Glutamatergic neuron (in vitro differentiated cells): ENCODE measurements at places on chromosomes 6 and 20. TPM values are rescaled to one million over a fixed set of nuclear protein-coding genes. Genes with fewer than 3 reads are reported as not detected.

GRCh38 chr6:21163110-21163837, 430.3 kb upstream of the SOX4 start:
- no peak overlapping the region for H3K27ac ChIP-seq
- no peaks in the 10 kb centered on the region for H3K27me3 ChIP-seq
- no peak for DNase-seq
- no peak overlapping the region for H3K4me3 ChIP-seq

Gene PLA2G7
- 0.44 TPM for total RNA-seq

GRCh38 chr6:5203546-5203945, 57.2 kb downstream of the LYRM4 start:
- DNase-seq = peak; percentile 41
- H3K27me3 ChIP-seq = peaks cover 1% of the 10 kb centered on the region
- peak overlapping the region; percentile 8 for H3K4me3 ChIP-seq
- H3K4me1 ChIP-seq = peaks cover 48% of the 10 kb centered on the region
- H3K27ac ChIP-seq = peak overlapping the region; percentile 70

DNA sequence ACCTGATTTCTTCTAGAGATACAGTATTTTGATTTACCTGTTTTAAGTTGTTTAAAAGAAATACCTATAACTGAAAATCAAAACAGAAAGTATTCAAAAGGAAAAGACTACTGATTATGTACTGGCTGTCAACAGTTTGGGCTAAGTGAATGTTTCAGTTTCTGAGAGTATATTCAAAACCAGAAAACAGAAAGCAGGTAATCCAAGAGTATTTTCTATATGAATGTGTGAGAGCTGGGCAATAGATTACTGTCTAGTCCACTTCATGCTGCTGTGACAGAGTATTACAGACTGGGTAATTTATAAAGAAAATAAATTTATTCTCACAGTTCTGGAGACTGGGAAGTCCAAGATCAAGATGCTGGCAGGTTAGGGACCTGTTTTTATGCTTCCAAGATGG, 261.0 kb downstream of the ARHGAP18 start:
- H3K4me3 ChIP-seq = no peak overlapping the region
- DNase-seq = no peak
- no peaks in the 10 kb centered on the region for H3K27me3 ChIP-seq
- no peaks in the 10 kb centered on the region for H3K36me3 ChIP-seq
- no peak overlapping the region for H3K27ac ChIP-seq
- H3K4me1 ChIP-seq = no peaks in the 10 kb centered on the region

DNA sequence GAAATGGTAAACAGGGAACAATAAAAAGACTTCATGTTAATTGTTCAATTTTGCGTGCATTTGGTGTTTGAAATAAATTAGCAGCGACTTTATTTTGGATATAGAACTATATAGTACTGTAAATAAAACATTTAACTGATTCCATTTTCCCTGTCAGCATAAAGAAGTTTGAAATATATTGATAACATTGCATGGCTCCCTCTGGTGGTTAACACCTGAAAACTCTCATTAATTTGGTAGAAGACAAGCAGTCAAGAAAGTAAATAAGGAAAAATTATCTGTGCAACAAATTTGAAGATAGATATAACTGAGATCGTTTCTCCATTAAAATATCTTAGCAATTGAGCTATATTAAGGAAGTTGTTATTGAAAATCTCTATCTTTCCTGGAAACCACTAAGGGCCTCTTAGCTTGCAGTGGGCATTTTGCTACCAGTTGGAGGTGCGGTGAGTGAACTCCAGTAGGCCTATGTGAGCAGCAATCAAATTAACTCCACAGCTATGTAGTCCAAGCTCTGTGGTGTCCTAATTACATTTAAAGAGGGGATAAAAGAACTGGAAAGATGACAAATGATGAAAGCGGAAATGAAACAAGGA, 435.7 kb upstream of the FKBP1C start:
- no peaks in the 10 kb centered on the region for H3K4me1 ChIP-seq
- no peak for DNase-seq
- no peak overlapping the region for H3K27ac ChIP-seq
- H3K36me3 ChIP-seq = no peaks in the 10 kb centered on the region

Gene SCRT2
- total RNA-seq = 28.0 TPM

GRCh38 chr6:161199850-161200249, 74.0 kb downstream of the AGPAT4 start:
- peaks cover 57% of the 10 kb centered on the region for H3K4me1 ChIP-seq
- peak overlapping the region; percentile 99 for H3K27ac ChIP-seq
- H3K27me3 ChIP-seq = peaks cover 9% of the 10 kb centered on the region

DNA sequence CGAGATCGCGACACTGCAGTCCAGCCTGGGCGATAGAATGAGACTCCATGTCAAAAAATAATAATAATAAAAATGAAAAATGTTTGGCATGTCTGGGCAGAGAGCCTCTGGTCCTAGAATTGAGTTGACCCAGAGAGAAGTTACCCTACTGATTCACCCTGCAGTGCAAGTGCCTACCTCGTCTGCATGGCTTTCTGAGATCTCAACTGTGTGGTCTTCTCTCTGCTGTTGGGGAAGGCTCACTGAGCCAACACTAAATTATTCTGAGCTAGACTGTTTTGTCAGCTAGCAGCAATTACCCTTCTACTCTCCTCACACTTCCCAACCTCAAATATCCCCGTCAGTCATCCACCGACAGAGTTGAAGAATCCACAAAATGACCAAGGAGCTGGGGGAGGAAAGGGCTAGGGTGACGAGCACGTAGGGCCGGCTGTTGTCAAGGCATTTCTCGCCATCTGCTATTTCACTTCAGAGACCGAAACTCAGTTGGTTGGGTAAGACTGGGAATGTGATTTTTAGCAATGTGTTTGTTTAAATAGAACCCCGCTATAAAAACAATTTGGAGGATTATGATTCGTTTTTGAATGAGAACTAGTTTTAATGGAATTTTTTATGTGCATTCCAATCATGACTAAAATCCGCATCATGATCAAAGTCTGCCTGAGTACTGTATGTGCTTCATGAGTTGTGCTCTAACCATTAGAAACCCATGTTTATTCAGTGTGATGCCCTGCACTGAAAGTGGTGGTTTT, 9.4 kb downstream of the MAS1 start:
- H3K36me3 ChIP-seq = no peaks in the 10 kb centered on the region
- no peak overlapping the region for H3K4me3 ChIP-seq
- DNase-seq = no peak
- no peaks in the 10 kb centered on the region for H3K4me1 ChIP-seq
- H3K27me3 ChIP-seq = peaks cover 3% of the 10 kb centered on the region

Gene NRSN1
- total RNA-seq = 5.7 TPM

DNA sequence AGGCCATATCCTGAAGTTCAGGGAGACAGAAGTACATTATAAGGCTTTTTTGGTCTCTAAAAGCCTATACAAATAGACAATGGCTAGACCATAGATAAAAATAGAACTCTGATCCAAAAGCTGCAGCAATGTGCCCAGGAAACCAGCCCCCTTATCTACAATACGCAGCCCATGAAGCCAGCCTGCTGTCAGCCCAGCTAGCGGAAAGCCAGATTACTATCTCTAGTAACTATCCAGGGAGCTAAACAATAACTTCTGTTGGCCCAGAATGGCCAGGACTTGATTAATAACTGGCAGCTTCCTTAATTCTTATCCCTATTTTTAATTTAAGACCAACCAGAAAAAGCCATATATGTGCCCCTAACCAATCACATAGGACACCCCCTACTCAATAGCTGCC, 160.4 kb upstream of the SMLR1 start:
- no peak overlapping the region for H3K4me3 ChIP-seq
- no peak overlapping the region for H3K27ac ChIP-seq
- no peak for DNase-seq
- H3K36me3 ChIP-seq = no peaks in the 10 kb centered on the region

- H3K36me3 ChIP-seq = no peaks in the 10 kb centered on the region
- no peak for DNase-seq
- H3K4me3 ChIP-seq = no peak overlapping the region
- no peak overlapping the region for H3K27ac ChIP-seq
Measured at GRCh38 chr20:51914758-51915157, 112.4 kb upstream of the SALL4 start.

DNA sequence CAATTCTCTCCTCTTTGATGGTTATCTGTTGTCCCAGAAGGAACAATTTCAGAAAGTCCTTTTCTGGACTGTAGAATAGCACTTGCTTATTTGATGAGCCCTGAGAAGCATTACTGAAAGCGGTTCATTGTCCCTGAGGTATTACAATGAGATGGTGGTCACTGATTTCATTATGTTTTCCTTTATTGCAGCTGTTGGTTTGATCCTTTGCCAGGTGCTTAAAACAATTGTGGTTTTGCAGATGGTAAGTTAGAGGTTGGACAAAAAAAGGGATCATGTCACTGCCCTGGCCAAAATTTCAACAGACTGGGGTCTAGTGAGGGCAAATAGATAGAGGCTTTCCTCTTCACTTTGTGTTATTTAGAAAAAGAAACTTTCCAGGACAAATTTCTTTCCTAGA, 61.9 kb downstream of the ESR1 start:
- H3K36me3 ChIP-seq = no peaks in the 10 kb centered on the region
- no peak overlapping the region for H3K4me3 ChIP-seq
- no peaks in the 10 kb centered on the region for H3K4me1 ChIP-seq
- DNase-seq = no peak
- H3K27ac ChIP-seq = no peak overlapping the region

DNA sequence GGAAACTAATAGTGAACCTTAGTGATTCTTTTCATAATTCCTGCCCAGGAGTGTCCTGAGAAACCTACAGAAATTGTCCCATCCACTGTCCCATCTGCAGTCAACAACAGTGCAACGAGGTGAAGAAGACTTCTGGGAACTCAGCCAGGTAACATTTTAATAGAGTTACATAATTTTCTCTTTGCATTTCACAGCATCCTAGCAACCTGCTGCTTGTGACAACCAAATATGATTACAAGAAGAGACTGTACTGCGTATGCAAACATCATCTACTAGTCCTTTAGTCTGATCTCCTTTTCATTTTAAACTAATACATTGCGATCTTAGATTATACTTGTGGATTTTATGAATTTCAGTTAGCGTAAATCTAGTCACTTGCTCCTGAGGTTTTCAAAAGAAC, 951.6 kb downstream of the TFAP2A start:
- peaks cover 8% of the 10 kb centered on the region for H3K4me1 ChIP-seq
- DNase-seq = no peak
- H3K36me3 ChIP-seq = no peaks in the 10 kb centered on the region
- H3K4me3 ChIP-seq = no peak overlapping the region

Gene HLA-G
- total RNA-seq = not detected

- H3K4me3 ChIP-seq = no peak overlapping the region
- peaks cover 27% of the 10 kb centered on the region for H3K4me1 ChIP-seq
- DNase-seq = no peak
- H3K36me3 ChIP-seq = no peaks in the 10 kb centered on the region
- H3K27me3 ChIP-seq = peaks cover 5% of the 10 kb centered on the region
- H3K27ac ChIP-seq = no peak overlapping the region
Measured at GRCh38 chr20:5377484-5377883, 60.7 kb upstream of the PROKR2 start.

DNA sequence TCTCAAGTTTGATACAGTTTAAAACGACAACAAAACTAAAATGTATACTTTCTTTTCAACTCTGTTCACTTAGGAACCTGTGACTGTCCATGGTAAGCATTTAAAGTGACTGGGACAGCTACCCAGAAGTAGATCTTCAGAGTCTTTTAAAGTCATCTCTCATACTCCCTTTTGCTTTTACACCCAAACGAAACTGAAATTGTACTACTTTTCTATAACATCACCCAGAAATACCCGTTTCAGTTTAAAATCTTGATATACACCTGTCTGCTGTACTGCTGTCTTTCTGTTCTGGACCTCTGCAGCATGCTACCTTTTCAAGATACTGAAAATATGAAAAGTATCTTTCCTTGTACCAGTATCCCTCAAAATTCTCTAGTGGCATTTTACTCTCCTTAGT, 170.4 kb upstream of the THEMIS start:
- H3K4me3 ChIP-seq = no peak overlapping the region
- H3K27me3 ChIP-seq = no peaks in the 10 kb centered on the region
- H3K36me3 ChIP-seq = no peaks in the 10 kb centered on the region

DNA sequence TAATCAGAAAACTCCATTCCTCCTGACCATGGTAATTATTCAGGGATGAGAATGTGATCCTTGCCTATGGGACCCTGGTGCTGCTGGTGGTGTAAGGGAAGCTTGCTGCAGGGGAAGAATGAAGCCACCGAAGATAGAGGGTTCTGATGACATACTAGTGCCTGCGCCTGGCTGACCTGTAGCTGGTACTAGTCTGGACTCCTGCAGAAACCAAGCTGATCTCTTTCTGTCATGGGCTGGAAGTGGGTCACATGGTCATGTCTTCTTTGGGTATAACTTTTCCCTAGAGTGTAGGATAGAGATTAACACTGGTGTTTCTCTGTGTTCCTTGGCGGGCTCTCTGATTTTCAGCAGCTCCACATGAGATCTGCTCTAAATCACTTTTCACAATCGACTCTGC, 8.6 kb upstream of the SLC4A11 start:
- peaks cover 2% of the 10 kb centered on the region for H3K4me1 ChIP-seq
- H3K27me3 ChIP-seq = peaks cover 11% of the 10 kb centered on the region
- no peak overlapping the region for H3K4me3 ChIP-seq

GRCh38 chr6:90226257-90226656, 70.4 kb downstream of the BACH2 start:
- H3K4me1 ChIP-seq = peaks cover 36% of the 10 kb centered on the region
- H3K27me3 ChIP-seq = no peaks in the 10 kb centered on the region
- no peak overlapping the region for H3K4me3 ChIP-seq

DNA sequence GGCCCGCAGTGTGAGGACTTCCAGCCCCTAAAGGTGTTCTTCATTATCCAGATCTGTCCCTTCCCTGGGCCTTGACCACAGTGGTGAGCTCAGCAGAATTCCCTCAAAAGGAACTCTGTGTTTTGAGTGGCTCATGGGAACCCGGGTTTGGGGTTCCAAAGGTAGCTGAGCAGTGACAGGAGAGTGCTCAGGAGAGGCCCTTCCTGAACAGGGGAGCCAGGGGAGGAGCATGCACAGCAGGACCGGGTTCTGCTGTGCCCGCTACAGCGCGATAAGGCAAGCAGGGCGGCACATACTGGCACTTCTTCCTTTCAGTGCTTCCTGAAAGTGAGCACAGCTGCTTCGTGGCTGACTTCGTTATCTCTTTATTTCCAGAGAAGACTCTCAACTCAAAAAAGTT, 88.3 kb downstream of the SSR1 start:
- no peaks in the 10 kb centered on the region for H3K4me1 ChIP-seq
- no peak overlapping the region for H3K27ac ChIP-seq
- no peak for DNase-seq

- peak overlapping the region; percentile 91 for H3K27ac ChIP-seq
Measured at GRCh38 chr6:26187981-26188635, 100.9 kb downstream of the HFE start.

DNA sequence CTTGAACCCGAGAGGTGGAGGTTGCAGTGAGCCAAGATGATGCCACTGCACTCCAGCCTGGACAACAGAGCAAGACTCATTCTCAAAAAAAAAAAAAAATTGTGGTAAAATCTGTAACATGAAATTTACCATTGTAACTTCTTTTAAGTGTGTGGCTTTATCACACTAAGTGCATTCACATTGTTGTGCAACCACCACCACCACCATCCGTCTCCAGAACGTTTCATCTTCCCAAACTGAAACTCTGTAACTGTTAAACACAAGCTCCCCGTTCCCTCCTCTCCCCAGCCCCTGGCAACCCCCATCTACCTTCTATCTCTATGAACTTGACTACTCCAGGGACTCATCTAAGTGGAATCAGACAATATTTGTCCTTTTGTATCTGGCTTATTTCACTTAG, 29.7 kb downstream of the PDRG1 start:
- H3K4me1 ChIP-seq = peaks cover 4% of the 10 kb centered on the region
- H3K4me3 ChIP-seq = no peak overlapping the region
- no peak for DNase-seq
- H3K36me3 ChIP-seq = no peaks in the 10 kb centered on the region
- H3K27ac ChIP-seq = no peak overlapping the region
- peaks cover 7% of the 10 kb centered on the region for H3K27me3 ChIP-seq

GRCh38 chr6:88339761-88340160, 173.6 kb upstream of the CNR1 start:
- no peak for DNase-seq
- H3K4me3 ChIP-seq = no peak overlapping the region
- no peak overlapping the region for H3K27ac ChIP-seq
- H3K4me1 ChIP-seq = no peaks in the 10 kb centered on the region
